Activated CD4-positive, CD25-positive, alpha-beta regulatory T cell (primary cell): ENCODE measurements at places on chromosomes 16 and 17.

GRCh38 chr16:22948603-22949368 is 134.8 kb downstream of the HS3ST2 start:
- no peak for DNase-seq

DNA sequence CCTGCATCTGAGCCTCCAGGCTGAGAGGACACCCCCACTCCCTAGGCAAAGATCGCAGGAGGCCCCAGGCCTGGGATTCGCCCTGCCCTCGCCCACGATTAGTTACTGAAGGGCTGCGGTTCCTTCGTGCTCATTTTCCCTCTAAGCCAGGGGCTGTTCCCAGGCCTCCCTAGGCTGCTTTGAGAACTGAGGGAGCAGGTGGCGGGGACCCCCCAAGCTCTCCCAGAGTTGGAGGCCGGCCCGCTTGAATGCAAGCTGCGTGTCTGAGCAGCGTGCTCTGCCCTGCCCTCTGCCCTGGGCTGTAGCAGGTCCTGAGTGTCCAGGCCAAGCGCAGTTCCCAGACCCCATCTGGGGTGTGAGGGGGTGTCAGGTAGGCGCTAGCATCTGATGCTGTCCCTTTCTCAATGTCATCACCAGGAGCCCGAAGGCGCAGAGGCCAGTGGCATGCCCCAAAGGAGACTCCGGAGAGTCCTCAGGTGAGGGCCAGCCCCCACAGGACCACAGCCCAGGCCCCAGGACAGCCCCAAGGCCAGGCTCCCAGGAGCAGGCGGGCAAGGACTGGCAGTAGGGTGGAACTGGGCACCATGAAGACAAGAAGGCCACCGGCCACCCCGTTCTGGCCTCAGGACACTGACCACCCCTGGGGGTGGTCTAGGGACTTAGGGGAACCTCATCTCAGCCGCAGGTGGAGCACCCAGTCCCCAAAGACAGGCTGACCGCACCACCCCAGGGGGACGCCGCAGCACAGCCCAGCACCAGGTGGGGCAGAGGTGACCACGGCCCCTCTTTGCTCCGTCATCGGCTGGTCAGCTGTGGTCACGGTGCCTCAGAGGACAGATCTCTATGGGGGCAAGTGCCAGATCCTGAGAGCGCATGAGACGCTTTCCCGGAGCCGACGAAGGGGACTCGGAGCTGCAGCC is 14.6 kb downstream of the ENDOV start:
- no peak for DNase-seq

GRCh38 chr16:1602285-1602684 is 9.6 kb downstream of the IFT140 start:
- no peak for DNase-seq

DNA sequence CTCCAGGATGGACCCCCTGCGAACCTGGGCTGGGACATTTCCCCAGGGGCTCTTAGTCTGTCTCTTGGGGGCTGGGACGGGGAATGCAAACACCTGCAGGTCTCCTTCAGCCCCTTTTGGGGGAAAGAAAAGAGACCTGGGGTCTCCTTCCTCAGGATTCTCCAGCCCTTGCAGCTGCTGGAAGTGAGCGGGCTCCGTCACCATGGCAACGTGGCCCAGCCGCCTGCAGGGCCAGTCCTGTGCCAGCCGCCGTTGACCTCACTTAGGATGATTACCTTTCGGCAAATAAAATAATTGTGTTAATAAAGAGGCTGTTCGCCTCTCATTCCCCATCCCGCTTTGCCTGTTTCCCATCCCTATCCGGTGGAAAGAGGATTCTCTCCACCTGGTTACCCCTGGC is 25.7 kb downstream of the MRM1 start:
- no peak for DNase-seq

GRCh38 chr16:1772362-1772907 is at the start of gene EME2:
Gene EME2, plus strand, starts transcription at chr16:1772810. Its CDS starts 418 bp downstream, at chr16:1773228.
- DNase-seq = peak; percentile 42

- no peak for DNase-seq
These were observed 43.1 kb downstream of the ANKFY1 start for GRCh38 chr17:4220655-4221054.

DNA sequence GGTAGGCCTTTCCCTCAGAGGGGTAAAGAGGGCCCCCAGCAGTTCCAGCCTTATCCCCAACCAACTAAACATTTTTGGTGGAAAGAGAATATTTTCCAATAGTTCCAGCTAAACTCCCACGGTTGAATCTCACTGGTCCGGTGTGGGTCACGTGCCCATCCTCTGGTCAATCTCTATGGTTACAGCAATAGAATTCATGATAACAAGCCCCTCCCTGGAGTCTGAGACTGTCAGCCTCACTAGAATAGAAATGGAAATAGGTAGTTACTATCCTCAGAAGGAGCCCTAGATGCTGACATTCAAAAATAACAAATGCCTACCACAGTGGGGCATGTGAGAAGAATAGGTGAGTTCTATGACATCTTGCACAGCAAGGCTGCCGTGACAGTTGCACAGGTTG is 37.5 kb upstream of the LITAF start:
- no peak for DNase-seq

DNA sequence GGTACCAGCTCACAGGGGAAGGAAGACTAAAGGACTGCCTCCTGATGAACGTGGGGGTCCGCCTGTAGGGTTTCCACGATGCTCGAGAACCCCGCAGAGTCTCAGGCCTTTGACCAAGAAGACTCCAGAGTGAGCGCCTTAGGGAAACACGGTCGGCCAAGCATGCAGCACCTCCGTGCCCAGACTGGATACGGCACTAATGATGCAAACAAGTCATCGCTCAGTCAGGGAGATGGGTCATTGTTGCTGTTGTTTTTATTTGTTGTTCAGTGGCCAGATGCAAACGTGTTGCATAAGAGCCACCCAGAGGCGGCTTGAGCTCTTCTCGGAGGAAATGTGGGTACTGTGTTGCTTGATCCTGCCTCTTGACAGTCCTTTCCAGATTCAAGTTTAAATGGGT is 19.3 kb upstream of the RBFOX3 start:
- no peak for DNase-seq

- no peak for DNase-seq
These were observed 201.2 kb upstream of the NOG start for GRCh38 chr17:56392321-56392720.
